ENCODE measurements at places on chromosomes 5 and 9.

GRCh38 chr5:158022837-158023236 is 163.9 kb upstream of the CLINT1 start:
- DNase-seq, result no peak

DNA sequence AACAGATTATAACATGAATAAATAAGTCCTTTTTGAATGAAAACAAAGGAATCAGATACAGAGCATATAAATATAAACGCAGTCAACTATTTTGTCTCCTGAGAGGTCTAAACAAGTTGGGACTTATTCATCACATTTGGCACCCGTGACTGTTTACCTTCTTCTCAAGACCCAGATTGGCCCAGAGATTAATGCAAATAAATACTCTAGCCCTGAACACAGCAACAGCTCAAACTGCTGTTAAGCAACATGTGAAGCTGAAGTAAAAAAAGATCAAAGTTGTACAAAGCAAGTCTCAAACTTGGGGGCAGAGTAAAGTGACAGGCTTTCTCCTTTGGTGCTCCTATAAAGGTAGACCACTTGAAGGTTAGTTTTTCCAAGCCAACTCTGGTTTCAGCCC is 95.0 kb upstream of the NR5A1 start:
- DNase-seq, result no peak

DNA sequence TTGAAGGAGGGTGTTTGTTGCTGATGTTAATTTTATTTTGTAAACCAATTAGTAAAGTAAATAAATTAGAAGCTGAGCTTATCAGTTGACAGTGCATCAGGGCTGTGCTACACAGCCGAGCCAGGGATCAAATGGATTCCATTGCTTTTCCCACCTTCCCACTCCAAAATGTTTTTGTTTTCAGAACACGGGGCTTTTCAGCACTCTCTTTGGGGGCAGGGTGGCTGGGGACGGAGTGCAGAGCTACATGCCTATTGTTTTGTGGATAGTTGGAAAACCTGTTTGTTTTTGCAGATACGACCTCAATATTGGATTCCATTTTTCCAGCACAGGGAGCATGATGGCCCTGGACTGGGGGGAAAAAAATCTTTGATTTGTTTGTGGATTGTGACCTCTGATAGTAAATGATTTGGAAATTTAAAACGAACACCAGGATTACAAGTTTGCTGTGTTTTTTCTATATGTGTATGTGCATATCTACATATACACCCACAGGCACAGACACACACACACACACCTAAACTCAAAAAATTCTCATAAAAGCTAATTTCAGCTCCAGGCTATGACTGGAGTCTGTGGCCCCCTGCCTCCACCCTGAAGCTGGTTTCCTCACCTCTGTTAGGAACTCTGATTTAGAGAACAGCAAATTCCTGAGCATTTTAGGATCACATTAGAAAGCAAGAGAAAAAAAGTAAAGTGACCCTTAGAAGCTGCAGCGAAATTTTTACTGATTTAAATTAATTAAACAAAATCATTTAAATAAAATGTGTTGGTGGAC is 371.7 kb upstream of the IRX2 start:
- DNase-seq, result no peak

DNA sequence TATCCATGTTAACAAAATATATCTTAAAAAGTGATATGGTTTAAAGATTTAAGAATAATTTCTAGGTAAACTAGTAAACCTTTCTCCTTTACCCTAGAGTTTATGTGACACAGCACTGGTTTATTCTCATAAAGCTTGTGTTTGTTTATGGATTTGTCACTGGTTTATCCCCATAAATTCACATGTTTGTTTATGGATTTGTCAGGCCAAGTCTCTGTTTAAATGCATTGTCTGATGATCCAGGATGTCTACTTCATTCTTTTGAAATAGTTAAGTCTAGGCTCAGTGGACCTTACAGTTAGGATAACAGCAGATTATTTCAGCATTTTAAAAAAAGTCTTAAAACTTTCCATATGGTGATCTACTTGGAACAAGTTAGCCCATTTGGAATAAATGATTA is 334.0 kb downstream of the ARRDC3 start:
- no peak for DNase-seq

DNA sequence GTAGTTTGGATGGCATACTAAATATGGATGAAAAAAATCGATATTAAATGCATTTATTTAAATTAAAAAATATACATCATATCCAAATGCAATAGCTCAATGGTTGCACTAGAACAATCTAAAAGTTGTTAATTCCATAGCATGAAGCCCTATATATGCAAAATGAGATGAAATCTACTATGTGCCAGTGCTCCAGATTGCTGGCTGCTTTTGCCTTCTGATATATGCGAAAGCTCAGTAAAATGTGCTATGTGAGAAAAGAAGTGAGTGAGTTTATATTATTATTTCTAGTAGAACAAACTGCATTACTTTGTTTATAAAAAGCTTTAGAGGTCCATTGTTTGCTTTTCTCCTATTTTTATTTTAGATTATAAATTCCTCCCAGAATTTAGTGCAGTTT is 186.7 kb downstream of the MAT2B start:
- no peak for DNase-seq

DNA sequence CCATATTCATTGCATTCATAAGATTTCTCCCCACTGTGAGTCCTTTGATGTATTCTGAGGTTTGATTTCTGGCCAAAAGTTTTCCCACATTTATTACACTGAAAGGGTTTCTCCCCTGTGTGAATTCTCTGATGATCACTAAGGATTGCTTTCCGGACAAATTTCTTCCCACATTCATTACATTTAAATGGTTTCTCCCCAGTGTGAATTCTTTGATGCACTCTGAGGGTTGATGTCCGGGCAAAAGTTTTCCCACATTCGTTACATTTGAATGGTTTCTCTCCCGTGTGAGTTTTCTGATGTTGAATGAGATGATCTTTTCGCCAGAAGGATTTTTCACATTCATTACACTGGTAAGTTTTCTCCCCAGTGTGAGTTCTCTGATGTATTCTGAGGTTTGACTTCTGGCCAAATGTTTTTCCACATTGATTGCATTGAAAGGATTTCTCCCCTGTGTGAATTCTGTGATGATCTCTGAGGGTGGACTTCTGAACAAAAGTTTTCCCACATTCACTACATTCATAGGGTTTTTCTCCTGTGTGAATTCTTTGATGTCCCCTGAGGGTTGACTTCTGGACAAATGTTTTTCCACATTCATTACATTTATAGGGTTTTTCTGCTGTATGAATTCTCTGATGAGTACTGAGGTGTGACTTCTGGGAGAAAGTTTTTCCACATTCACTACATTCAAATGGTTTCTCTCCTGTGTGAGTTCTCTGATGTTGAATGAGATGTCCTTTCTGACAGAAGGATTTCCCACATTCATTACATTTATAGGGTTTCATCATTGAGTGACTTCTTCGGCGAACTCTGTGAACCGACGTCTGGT is 18.8 kb downstream of the ZNF510 start:
- DNase-seq, result no peak

DNA sequence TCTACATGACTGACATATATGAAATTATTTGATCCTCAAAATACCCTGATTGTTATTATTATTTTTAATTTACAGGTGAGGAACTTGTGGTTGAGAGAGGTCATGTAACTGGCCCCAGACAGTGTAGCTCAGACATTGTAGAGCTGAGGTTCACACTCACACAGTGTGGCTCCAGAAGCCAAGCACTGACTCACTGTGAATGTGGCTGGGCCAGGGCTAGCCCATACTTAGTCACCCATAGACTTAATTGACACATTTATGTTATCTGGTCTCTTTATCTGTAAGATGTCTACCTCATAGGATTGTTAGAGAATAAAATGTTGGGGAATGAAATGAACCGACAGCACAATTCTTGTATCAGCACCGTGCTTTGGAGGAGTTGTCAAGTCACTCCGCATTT is 24.9 kb upstream of the CCDC112 start:
- DNase-seq, result no peak

DNA sequence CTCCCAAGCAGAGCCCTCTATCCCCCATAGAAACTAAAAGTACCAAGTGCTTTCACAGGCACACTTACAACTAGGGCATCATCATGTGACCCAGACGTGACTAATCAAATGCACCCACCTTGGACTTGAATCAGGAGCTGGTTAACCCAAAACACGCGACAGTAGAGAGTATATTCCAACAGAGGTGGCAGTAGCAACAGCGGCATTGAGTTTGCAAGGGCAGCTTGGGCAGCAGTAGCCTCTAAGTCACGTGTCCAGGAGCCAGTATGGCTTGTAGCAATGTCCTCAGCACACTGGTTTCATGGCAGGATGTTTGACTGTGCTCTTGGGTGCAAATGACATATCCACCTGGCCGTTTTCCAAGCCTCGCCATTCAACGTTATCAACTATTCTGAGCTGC is 73.4 kb upstream of the DNAH5 start:
- no peak for DNase-seq

- DNase-seq, result no peak
Measured at GRCh38 chr9:69463497-69464068, 138.6 kb downstream of the ENTREP1 start.

DNA sequence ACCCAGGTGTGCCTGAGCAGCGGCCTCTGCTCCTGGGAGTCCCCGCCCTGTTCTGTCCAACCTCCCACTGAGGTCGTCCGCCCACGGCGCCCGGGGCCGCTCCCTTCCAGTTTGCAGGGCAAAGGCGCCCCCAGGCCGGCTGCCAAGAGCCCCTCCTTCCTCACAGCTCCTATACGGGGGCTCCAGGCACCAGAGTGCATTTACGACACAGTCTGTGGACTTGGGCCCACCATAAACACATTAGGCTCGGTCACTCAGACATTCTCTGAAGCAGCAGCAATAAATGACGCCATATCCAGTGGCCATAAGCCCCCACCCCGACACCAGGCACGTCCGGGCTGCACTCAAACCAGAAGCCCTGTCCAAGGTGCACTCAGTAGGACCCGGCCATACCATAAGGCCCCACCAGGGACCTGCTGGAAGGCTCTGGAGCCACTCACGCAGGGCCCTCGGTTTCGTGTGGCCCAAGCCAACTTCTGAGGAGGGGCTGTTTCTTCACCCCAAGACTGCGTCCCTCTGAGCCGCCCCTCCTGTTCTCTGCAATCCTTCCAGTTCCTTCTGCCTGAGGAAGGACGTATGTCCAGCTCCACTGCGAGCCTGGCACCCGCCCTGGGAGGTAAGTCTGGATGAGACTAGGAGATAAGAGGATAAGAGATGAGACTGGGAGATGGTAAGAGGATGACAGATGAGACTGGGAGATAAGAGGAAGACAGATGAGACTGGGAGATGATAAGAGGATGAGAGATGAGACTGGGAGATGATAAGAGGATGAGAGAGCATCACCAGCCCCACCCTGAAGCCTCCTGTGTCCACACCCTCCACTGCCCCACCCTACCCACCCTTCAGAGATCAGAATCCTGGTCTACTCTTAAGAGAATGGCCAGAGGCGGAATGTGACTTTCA is 26.7 kb downstream of the SLC6A18 start:
- DNase-seq, result no peak

DNA sequence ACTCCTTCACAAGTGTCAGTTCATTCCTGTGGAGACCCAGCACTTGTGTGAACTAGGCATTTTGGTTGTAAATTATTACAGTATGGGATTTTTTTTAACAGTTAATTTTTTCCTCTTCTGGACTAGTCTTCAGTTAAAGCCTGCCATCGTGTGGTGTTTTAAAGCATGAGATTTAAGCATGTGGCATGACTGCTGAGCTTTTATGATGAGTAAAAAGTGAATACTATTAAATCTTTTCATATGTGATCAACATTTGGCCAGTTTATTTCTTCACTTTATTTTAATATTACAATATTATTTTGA is 25.0 kb downstream of the LMNB1 start:
- DNase-seq, result no peak

GRCh38 chr5:67528953-67529352 is 332.4 kb upstream of the CD180 start:
- DNase-seq, result no peak

GRCh38 chr9:79046401-79046800 is 525.4 kb upstream of the TLE4 start:
- no peak for DNase-seq

GRCh38 chr9:90189306-90189705 is 453.3 kb downstream of the DIRAS2 start:
- DNase-seq, result no peak

- DNase-seq, result no peak
Measured at GRCh38 chr5:74040811-74041491, 415.0 kb downstream of the ARHGEF28 start.

DNA sequence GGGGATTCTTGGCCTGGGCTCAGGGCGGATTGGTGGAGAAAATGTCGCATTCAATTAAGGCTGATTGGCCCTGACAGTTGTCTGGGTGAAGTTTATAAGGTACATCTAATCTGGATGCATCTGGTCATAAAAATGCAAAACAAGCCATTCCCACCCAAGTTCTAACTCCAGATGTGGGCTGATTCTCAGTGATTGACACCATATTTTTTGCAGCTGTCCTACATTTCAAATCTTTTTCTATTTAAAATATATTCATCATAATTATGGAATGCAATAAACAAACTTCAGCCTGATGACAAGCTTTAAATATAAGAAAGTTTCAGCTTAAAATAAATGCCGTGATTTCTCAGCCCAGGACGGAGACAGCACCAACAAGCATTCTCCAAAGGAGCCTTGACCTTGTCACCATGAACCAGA is 146.4 kb upstream of the SMIM23 start:
- DNase-seq, result no peak

DNA sequence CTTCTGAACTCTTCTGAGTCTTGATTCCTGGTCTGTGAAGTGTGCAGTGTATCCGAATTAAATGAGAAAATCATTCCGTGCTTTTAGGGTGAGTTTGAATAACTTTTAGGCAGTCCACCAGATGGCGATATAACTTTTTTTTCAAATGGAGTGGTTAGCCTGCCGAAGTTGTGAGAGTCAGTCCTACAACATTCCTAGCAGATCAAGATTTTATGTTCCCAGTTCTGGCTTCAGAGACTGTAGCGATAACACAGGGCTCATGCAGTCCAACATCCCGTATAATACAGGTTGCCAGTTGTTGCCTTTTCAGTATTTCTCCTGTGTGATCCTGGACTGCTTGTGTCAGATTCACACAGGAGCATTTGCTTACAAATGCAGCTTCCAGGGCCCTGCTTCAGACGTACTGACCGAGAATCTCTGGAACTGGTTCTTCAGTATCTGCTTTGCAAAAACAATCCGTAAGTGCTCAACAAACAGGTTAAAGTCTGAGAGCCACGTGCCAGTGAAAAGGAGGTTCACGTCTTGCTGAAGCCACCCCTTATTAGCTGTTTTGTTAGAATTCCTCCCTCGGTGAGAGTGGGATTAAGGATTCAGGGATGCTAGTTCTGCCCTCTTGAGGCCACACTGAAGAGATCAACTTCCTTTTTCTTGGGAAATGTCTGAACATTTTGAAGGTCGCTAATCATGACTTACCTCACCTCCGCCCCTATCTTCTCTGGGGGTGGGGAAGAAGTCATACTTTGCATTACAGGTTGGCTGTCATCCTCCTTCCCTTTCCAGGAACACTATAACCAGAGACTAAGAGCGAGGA is 22.8 kb downstream of the SMIM3 start:
- DNase-seq, result no peak

GRCh38 chr5:137954131-137954879 is 65.0 kb downstream of the PKD2L2 start:
- DNase-seq, result no peak

DNA sequence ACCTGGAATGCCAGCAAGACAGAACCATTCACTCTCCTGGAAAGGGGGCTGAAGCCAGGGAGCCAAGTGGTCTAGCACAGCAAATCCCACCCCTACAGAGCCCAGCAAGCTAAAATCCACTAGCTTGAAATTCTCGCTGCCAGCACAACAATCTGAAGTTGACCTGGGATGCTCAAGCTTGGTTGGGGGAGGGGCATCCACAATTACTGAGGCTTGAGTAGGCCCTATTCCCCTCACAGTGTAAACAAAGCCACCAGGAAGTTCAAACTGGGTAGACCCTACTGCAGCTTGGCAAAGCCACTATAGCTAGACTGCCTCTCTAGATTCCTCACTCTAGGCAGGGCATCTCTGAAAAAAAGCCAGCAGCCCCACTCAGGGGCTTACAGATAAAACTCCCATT is 17.3 kb downstream of the RIGI start:
- no peak for DNase-seq
